ENCODE measurements at places on chromosomes 2 and 18. TPM values are rescaled to one million over a fixed set of nuclear protein-coding genes. Genes with fewer than 3 reads are reported as not detected.

GRCh38 chr18:24112874-24113615 lies 25.8 kb upstream of the CABYR start:
- H3K4me1 ChIP-seq: no peaks in the 10 kb centered on the region
- no peak overlapping the region for H3K4me3 ChIP-seq
- DNase-seq: no peak
- H3K27ac ChIP-seq: no peak overlapping the region

DNA sequence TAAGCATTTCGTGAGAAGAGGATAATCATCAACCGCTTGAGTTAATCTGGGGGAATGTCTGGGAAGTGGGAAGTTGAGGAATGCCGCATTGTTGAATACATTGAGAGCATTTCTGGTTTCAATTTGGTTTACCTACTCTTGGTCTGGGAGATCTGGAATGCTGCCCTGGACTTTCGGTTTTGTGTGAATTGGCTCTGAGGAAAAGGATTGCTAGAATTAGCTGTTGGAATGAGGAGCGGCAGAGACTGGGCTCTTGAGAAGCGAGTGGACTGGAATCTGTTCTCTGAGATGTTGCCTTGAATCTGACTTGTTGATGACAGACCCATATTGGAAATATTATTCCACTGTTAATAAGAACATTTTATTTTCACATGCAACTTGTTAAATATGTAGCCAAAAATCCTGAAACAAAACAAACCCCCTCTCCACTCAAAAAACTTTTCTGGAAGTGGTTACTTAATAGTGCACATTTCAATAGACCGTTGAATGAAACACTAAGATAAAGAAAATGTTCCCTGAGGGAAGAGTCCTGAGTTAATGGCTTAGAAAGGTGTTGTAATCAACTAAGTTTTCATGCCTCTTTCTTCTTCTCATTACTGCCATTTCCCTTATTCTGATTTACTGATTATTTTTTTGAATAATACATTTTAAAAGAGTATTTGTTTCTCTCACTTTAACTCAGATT lies 50.8 kb downstream of the PTPRM start:
- peak; percentile 91 for DNase-seq
- peaks cover 7% of the 10 kb centered on the region for H3K4me1 ChIP-seq
- peak overlapping the region; percentile 23 for H3K27ac ChIP-seq
- H3K27me3 ChIP-seq: no peaks in the 10 kb centered on the region

- no peaks in the 10 kb centered on the region for H3K36me3 ChIP-seq
- H3K27ac ChIP-seq: peak within 1 kb of the TSS; percentile 97
- DNase-seq: peak; percentile 79
- peak within 1 kb of the TSS; percentile 82 for H3K4me3 ChIP-seq
These were observed at the start of gene PER2 for GRCh38 chr2:238287737-238288649. PER2 (minus strand) TSS chr2:238288610; CDS start chr2:238277936, 10,674 bp downstream.

MLPH gene
- 154 TPM for total RNA-seq
